ENCODE measurements at places on chromosomes 6 and 20.
A peak's percentile ranks its signal among the peaks of the same experiment; 100 is the strongest.

- no peak for DNase-seq
Observed at GRCh38 chr20:59135093-59135492, 28.5 kb upstream of the ZNF831 start.

- DNase-seq, result no peak
Observed at GRCh38 chr6:85372188-85372914, 77.5 kb upstream of the NT5E start.

DNA sequence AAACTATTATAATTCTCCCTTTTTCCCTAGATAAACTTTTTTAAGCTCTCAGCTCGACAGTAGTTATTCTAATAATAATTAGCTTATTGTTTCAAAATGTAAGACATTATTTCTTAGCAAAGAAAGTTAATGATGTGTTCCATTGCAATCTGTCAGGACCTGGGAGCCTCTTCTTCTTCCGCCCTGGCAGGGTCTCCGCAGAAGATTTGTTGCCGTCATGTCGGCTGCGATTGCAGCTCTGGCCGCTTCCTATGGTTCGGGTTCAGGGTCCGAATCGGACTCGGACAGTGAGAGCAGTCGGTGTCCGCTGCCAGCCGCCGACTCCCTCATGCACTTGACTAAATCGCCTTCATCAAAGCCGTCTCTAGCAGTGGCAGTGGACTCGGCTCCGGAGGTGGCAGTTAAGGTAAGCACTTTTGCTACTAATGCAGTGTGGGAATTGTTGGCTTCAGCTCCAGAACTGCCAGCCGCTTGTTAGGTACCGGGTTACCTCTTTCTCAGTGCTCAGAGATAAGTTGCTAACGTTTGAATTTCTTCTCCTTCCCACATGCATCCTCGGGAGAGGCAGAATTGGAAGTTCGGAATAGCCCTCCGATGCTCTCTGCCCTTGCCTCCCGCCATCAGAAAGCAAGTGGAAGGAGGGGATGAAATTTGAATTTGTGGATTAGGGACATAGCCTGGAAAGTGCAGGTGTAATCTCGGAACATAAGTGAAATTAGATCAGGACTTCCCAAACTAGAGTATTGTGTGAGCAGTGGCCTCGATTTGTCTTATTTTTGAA lies at the start of gene CDC40:
CDC40 (plus strand) TSS at position 200 of the 781 bp plus-strand sequence; CDS start at position 218, 18 bp downstream.
- DNase-seq, result no peak

DNA sequence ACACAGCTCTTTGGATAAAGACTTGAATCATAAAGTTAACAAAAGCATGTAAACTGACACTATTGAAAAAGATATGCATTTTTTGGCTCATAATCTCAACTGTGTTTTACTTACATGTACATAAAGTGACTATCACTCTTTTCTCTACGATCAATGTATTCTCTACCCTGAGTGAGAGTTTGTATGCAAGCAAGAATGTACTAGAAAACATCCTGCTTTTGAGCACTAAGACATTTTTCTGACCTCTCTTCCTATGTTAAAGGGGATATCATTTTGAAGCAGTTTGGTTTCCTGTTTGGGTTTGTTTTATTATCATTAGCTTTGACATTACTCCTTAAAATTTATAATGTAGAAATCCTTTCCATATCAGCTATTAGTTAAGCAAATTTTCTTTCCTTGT lies 910.8 kb downstream of the C6orf118 start:
- no peak for DNase-seq

DNA sequence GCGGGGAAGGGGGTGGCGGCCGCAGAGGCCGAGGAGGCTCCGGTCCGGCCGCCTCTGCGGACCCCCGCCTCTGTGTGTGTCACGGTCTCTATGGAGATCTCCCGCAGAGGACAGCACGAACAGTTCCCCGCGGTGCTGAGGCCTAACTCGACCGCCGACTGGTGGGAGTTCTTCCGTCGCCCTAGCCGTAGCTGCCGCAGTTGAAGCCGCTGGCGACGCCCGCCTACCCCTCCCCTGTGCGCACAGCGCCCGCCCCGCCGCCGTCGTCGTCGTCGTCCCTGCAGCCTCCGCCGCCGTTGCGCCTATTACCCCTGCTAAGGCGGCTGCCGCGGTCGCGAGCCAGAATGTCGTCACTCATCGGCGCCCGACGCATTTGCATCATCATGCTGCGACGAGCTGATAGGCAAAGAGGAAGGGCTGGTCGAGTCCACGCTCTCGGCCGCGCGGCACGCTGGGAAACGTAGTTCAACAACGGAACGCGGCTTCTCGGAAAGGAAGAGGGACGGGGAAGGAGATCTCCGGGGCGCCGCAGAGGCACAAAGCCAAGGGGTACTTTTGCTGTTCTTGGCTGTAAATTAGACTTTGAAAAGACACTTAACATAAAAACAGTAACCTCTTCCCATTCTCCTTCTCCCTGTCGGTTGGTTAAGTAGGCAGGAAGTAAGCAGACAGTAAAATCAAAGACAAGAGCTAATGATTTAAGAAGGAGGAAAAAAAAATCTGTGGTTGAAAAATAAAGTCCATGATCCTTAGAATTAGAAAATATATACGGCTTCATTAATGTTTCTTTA lies at the start of gene NUP153:
NUP153 (minus strand) TSS at position 346 of the 791 bp plus-strand sequence. CDS start 538 bp downstream, outside the sequence.
- DNase-seq, result peak; percentile 81

- DNase-seq, result no peak
Observed at GRCh38 chr6:40287296-40287850, 299.8 kb downstream of the LRFN2 start.

- no peak for DNase-seq
Observed at GRCh38 chr6:1729133-1729749, 119.5 kb downstream of the FOXC1 start.

DNA sequence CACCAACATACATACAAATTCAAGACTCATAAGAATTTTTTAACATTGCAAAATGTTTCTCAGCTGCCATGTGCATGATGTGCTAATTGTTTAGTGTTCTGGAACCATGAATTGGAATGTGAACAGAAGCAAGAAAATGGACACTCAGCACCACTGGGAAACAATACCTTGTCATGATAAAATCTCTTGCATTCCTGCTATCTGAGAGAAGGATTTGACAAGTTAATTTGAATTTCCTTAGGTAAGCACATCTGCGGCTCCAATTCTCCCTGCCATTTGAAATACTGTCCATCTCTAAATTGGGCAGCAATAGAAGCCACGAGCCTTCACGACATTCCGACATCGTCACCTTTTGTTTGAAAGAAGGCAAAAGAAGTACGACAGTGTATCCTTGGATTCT lies 1104.6 kb upstream of the MAP3K7 start:
- DNase-seq, result no peak

- no peak for DNase-seq
Observed at GRCh38 chr6:167709196-167709595, 117.5 kb upstream of the AFDN start.

Data from GM04503 (cell line).